ENCODE measurements at places on chromosomes 7 and 10. TPM values are rescaled to one million over a fixed set of nuclear protein-coding genes. Genes with fewer than 3 reads are reported as not detected.

Gene FAM25G
- polyA plus RNA-seq, result not detected

Gene TMEM273
- polyA plus RNA-seq, result 4.0 TPM

Gene SLC25A13
- 10.8 TPM for polyA plus RNA-seq

Gene GPR158
- polyA plus RNA-seq, result 0.11 TPM

Gene CPA4
- 6.9 TPM for polyA plus RNA-seq

Gene GATA3
- polyA plus RNA-seq, result 0.14 TPM

Gene PNLIPRP2
- 2,679 TPM for polyA plus RNA-seq

DNA sequence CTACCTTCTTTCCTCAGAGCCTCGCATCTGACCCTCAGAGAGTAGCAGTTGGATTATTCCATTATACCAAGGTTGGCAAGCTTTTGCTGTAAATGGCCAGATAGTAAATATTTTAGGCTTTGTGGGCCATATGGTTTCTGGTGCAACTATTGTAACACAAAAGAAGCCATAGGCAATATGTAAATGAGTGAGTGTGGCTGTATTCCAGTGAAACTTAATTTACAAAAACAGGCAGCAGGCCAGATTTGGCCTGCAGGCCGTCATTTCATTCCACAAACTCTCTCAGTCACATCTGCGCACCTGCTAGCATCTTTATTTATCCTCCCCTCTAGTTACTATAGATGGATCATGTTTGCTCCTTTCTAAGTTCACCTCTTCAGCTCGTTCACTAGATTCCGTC, 6.7 kb downstream of the ZNF518A start:
- H3K36me3 ChIP-seq, result peaks cover 34% of the 10 kb centered on the region
- H3K4me3 ChIP-seq, result no peak overlapping the region
- DNase-seq, result no peak
- H3K4me1 ChIP-seq, result peaks cover under 1% of the 10 kb centered on the region
- H3K27me3 ChIP-seq, result no peaks in the 10 kb centered on the region

GRCh38 chr10:72344932-72345331, 9.8 kb downstream of the DNAJB12 start:
- H3K4me1 ChIP-seq, result no peaks in the 10 kb centered on the region
- no peak overlapping the region for H3K4me3 ChIP-seq
- H3K27me3 ChIP-seq, result no peaks in the 10 kb centered on the region

DNA sequence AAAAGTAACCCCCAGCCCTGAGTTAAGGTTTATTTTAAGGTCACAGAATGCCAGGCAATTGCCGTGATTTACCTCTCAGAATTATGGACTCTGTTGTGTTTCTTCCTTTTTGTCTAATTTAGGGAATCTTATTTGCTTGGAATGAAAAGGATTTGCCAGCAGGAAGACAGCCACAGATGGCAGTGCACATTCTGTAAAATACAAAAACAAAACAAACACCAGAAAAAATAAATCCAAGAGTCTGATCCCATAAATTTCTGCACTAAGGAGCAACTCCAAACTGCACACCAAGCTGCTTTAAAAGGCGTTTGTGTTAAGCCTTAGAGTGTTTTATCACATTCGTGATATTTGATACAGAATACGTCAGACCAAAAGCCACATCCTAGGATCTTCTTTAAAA, 199.0 kb upstream of the C7orf33 start:
- no peak overlapping the region for H3K27ac ChIP-seq

- no peaks in the 10 kb centered on the region for H3K36me3 ChIP-seq
- no peak overlapping the region for H3K4me3 ChIP-seq
- no peak for DNase-seq
- no peak overlapping the region for H3K27ac ChIP-seq
Measured at GRCh38 chr10:35425595-35425994, 89.3 kb downstream of the CCNY start.

DNA sequence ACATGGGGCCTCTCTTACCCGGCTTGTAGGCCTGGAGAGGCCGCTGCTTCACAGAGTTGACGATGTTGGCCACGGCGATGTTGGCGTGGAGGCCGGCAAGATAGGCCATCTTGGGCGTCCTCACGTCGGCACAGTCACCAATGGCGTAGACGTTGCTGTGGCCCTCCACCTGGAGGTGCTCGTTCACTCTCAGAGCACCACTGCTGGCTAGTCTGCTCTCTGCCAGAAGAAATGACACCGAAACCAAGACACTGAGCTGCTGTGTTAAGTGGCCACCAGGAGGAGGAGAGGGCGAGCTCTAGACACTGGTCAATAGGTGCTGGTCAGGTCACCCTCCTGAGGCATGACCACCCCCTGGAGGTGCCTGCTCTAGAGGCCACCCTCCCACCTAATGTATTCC, 17.7 kb downstream of the AIFM2 start:
- DNase-seq, result no peak
- no peak overlapping the region for H3K27ac ChIP-seq
- H3K27me3 ChIP-seq, result no peaks in the 10 kb centered on the region
- no peaks in the 10 kb centered on the region for H3K36me3 ChIP-seq
- no peaks in the 10 kb centered on the region for H3K4me1 ChIP-seq

DNA sequence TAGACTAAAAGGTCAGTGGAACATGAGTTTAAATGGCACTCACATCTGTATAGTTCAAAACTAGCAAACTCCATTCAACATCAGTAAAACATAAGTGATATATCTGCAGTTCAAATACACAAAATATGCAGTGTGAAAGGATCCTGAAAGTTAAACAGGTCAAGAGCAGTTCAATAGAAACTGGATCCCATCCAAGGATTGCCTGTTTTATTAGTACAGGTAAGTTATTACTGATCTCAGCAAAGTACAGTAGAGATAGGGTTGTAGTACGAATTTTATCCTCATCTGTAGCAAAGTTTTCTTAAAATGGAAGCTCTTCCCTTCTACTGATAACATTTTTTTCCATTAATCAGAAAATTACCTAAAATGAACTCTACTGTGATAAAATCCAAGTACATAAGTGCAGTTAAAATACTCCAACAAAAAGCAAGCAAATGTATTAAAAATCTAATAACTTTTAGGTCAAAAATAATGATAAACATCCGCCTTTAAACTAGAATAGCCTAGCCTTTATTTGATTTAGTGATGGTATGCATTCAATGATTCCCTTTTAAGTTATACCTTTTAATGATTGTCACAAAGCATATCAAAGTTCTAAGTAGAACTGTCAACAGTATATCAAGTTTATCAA, 2.2 kb downstream of the ZNF800 start:
- peak overlapping the region; percentile 96 for H3K4me3 ChIP-seq
- DNase-seq, result no peak
- H3K4me1 ChIP-seq, result peaks cover 25% of the 10 kb centered on the region
- H3K27ac ChIP-seq, result no peak overlapping the region
- H3K27me3 ChIP-seq, result no peaks in the 10 kb centered on the region

- H3K4me1 ChIP-seq, result no peaks in the 10 kb centered on the region
- DNase-seq, result no peak
- no peaks in the 10 kb centered on the region for H3K27me3 ChIP-seq
- no peak overlapping the region for H3K27ac ChIP-seq
- H3K36me3 ChIP-seq, result no peaks in the 10 kb centered on the region
Measured at GRCh38 chr7:152894295-152895170, 135.0 kb downstream of the ACTR3B start.

DNA sequence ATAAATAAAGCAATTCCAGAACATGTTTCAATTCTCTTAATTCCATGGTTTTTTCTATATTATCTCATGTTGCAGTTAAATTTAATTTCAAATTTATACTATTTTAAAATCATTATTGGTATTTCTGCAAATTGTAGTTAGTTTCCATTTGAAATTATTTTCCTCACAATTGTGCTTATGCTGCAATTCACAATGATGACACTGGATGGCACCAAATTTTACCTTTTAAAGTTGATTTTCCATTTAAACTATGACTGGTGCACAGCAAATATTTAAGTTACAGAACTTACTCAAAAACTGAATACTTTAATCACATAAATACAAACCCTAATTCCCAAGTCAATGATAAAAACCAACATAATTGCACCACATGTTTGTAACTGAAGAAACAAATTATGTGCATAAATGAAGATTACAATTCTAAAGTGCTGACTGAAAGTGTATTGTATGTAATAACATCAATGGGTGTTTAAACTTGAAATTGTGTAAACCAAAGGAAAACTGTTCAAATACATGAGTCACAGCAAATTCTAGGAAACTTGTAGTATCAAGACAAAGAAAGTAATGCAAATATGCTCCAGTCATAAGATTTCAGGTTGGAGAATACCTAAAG, 75.3 kb upstream of the AASS start:
- no peaks in the 10 kb centered on the region for H3K27me3 ChIP-seq
- H3K4me3 ChIP-seq, result no peak overlapping the region
- no peaks in the 10 kb centered on the region for H3K36me3 ChIP-seq
- no peaks in the 10 kb centered on the region for H3K4me1 ChIP-seq

DNA sequence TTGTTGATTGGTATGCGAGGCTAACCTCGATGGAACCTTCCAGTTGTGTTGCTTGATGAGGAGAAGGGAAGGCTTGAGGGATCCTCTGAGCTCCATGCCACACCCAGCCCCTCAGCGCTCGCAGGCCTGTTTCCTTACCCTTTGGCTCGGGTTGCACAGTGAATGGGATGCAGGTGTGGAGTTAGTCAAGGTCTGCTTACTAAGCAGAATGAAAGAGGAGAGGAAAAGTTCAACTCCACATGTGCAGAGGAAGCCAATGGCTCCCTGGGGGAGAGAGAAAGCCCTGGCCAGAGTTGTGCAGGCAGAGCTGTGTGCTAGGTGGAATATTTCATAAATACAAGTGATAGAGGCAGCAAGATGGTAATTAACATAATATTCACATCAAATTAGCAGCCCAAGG, 85.5 kb downstream of the JCAD start:
- no peak overlapping the region for H3K27ac ChIP-seq
- H3K27me3 ChIP-seq, result no peaks in the 10 kb centered on the region
- no peak for DNase-seq
- no peaks in the 10 kb centered on the region for H3K4me1 ChIP-seq
- H3K36me3 ChIP-seq, result no peaks in the 10 kb centered on the region
- H3K4me3 ChIP-seq, result no peak overlapping the region

- H3K4me1 ChIP-seq, result no peaks in the 10 kb centered on the region
- no peaks in the 10 kb centered on the region for H3K27me3 ChIP-seq
- DNase-seq, result no peak
Measured at GRCh38 chr7:86667732-86668131, 24.0 kb downstream of the GRM3 start.

DNA sequence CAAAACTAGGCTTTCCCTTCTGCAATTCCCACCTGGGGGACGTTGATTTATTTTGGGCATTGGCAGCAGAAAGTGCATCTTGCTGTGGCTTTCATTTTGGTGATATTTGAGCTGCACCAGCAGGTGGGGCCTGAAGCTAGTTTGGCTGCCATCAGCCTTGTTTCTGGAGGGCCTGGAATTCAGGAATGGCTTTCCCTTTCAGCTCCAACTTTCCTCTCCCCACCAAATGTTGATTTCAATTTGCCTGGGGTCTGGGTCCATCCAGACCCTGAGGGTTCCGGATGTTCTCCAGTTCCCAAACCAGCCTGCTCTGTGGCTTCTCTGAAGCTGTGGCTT, 640.4 kb downstream of the TYW1 start:
- DNase-seq, result no peak
- H3K27ac ChIP-seq, result no peak overlapping the region
- H3K36me3 ChIP-seq, result no peaks in the 10 kb centered on the region
- no peaks in the 10 kb centered on the region for H3K4me1 ChIP-seq
- no peaks in the 10 kb centered on the region for H3K27me3 ChIP-seq
